Muscle of leg (tissue), 16 donors: ENCODE measurements at places on chromosomes 11 and 22.

DNA sequence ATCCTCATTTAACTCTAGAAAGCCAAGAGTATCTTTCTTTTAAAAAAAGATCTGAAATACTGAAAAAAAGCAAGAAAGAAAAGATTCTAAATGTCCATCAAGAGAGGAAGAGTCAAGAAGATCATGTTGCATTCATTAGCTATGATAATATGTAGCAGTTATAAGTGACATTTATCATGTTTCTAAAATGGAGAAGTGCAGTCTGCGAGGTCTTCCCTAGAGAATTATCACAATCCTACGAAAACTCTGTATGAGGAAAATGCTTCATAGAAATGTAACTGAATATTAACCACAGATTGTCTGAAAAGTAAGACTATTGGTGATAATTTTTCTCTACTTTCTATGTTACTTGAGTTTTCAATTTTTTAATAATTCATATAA lies 77.4 kb upstream of the USP47 start:
- no peak overlapping the region for H3K27ac ChIP-seq
- H3K4me1 ChIP-seq, result no peaks in the 10 kb centered on the region
- H3K36me3 ChIP-seq, result no peaks in the 10 kb centered on the region
- DNase-seq, result no peak

GRCh38 chr11:19307498-19307897 lies 66.8 kb upstream of the E2F8 start:
- no peak for DNase-seq
- no peaks in the 10 kb centered on the region for H3K36me3 ChIP-seq
- no peaks in the 10 kb centered on the region for H3K4me1 ChIP-seq
- no peak overlapping the region for H3K4me3 ChIP-seq
- peaks cover 15% of the 10 kb centered on the region for H3K27me3 ChIP-seq

- peak; percentile 47 for DNase-seq
- no peaks in the 10 kb centered on the region for H3K36me3 ChIP-seq
- no peak overlapping the region for H3K4me3 ChIP-seq
- H3K27ac ChIP-seq, result no peak overlapping the region
- no peaks in the 10 kb centered on the region for H3K27me3 ChIP-seq
These were observed 116.9 kb downstream of the SIK3 start for GRCh38 chr11:116981266-116981885.

DNA sequence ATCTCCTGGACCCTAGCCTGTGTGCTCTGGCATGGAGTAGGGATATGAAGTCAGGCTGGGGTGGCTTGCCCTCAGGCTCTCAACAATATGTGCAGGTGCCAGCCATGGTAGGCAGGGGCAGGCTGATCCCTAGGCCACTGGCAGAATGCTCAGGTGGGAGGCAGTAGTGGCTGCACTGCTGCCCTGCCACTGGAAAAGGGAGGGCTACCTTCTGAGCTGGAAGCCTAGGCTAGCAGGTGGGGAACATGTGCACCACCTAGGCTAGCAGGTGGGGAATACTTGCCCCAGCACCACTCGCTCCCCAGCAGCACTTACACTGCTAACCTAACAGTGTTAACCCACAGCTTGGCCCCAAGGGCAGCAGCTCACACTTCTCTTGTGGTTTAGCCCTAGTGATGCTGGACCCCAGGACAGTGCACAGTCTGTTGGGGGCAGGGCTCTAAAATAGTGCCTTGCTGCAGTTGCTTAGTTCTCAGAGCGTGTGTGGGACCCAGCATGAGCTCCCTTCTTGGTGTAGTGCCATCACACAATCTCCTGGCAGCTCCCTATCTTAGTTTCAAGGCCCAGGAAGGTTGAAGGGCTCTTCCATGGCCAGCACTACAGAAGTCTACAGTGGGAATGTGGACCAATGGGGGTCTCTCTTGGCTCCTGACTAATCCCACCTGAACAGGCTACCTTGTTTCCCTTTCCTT lies 130.8 kb downstream of the FCHSD2 start:
- H3K36me3 ChIP-seq, result peaks cover 12% of the 10 kb centered on the region
- no peaks in the 10 kb centered on the region for H3K4me1 ChIP-seq
- H3K27me3 ChIP-seq, result no peaks in the 10 kb centered on the region

GRCh38 chr11:108897916-108898315 lies 233.0 kb downstream of the DDX10 start:
- DNase-seq, result no peak
- H3K27ac ChIP-seq, result no peak overlapping the region
- no peaks in the 10 kb centered on the region for H3K36me3 ChIP-seq
- no peaks in the 10 kb centered on the region for H3K4me1 ChIP-seq
